ENCODE measurements at places on chromosomes 11 and 22.

GRCh38 chr11:119511614-119512306 is 88.8 kb upstream of the THY1 start:
- no peak for DNase-seq

- DNase-seq = peak; percentile 21
Measured at GRCh38 chr11:45847911-45848316, 639 bp downstream of the CRY2 start.

- peak; percentile 14 for DNase-seq
Measured at GRCh38 chr11:131674051-131674755, 303.8 kb downstream of the NTM start.

- DNase-seq = no peak
Measured at GRCh38 chr11:35334385-35335090, 84.8 kb downstream of the SLC1A2 start.

- no peak for DNase-seq
Measured at GRCh38 chr22:28014211-28015045, 95.4 kb upstream of the PITPNB start.

DNA sequence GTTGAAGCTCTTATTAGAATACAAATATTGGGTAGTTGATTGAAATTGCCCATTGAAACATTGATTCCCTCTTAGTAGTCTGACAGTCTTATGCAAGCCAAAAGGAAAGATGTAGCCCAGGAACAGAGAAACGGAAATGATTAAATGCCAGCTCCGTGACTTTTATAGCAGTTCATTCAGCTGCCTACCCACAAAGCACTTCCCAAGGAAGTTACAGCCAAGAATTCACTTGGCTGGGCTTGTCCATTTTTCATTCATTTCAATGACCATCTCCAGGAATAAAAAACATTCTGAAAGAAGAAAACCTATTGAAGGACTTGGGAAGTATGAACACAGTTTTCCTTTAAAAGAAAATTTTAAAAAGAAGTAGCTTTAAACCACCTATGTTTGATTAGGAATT is 62.0 kb downstream of the NCAM1 start:
- no peak for DNase-seq

Data from stimulated activated CD8-positive, alpha-beta memory T cell treated with anti-CD3 and anti-CD28 coated beads, Interleukin-15, amount 100 ng/mL, for 48 hours (primary cell).